ENCODE measurements at places on chromosomes 3 and 15.
A peak's percentile ranks its signal among the peaks of the same experiment; 100 is the strongest.

DNA sequence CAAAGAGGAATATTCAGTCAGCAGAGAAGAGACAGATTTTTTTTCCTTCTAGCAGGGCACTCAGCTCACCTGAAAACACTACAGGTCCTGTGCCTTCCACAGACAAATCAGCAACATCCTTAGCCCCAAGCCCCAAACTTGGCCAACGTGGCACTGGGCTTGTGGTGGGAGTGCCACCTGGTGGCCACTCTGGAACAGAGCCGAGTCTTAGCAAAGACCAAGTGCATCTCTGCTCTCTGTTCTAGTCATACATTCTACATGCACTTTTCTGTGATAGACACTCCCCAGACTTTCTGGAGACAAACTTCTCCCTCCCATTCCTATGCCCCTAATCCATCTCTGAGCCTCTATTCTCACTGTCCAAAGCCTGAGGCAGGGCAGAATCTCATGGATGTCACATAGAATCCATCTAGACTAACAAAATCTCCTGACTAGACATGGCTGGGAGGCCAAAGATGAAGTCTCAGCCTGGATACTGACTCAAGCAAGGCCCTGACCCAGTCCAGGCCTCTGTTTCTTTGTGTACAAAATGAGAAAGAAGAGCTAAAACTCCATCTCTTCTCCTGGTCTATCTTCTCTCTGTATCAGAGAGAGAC lies 5.1 kb upstream of the SEMA7A start:
- peak; percentile 73 for DNase-seq

DNA sequence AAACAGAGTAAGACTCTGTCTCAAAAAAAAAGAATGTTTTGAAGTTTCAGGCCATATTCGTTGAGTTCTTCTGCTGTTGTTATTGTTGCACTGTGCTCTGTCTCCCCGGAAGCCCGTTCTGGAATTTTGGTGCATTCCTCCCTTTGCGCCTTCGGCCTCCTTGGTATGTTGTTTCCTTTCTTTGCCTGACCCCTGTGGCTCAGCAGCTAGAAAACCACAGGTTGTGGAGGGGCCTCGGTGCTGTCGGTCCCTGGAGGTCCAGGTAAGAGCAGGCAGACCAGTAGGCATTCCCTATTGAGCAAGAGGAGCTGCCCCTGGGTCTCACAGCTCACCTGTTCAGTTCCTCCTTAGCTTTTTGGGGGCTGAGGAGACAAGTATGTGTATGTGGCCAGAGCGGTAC lies 51.0 kb upstream of the DLG1 start:
- DNase-seq = no peak

GRCh38 chr3:70916375-70917055 lies 604.1 kb upstream of the MDFIC2 start:
- no peak for DNase-seq

DNA sequence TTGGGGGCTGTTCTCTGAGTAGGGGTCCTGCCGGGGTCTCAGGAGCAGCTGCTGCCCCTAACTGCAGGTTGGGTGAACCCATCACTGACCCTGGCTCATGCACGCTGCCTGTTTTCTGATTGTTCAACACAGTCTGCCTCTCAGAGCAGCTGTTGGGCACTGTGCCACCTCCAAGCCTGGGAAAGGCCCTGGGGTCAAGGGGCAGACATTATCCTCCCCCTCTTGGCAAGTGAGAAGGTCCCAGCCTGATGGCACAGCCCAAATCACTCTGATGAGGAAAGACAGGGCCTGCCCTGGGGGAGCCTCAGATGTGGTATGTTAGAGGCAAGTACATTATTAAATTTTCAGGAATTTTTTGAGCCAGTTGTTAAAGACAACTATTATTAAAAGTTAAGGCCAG lies 14.1 kb upstream of the GNAT1 start:
- DNase-seq = no peak

GRCh38 chr3:114827495-114827894 lies 319.6 kb downstream of the ZBTB20 start:
- DNase-seq = peak; percentile 18

GRCh38 chr3:177055605-177056571 lies 141.4 kb downstream of the TBL1XR1 start:
- DNase-seq = no peak

- no peak for DNase-seq
These were observed 275.2 kb upstream of the MEIS2 start for GRCh38 chr15:37375519-37375918.

DNA sequence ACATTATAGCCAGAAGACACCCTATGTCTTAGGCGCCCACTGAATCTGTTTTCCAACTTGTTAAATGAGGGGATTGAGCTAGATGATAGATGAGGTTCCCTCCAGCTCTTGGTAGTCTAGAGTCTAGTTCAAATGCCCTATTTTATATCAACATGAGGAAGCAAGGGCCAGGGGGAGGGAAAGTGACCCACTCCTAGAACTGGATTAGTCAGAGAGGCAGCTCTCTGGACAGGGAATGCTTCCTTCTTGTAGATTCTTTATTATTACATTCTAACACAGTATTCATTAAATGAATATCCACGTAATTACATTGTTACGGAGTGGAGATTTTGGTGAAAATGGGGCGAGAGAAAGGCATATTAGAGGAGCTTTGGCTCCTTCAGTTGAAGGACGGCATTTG lies 89.5 kb downstream of the RAD18 start:
- no peak for DNase-seq

DNA sequence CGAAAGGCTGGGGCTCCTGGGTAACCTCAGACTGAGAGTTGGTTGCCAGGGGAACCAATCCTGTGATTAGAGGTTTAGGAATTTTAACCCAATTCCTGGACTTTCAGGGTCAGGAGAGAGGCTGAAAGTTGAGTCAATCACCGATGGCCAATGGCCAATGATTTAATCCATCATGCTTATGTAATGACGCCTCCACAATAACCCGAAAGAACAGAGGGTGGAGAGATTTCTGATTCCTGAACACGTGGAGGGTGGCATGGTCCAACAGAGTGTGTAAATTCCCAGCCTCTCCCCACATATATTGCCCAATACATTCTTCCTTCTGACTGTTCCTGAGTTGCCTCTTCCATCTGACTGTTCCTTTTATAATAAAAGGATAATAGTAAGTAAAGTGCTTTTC lies 137.2 kb upstream of the CBLB start:
- DNase-seq = peak; percentile 97

- DNase-seq = peak; percentile 88
These were observed 1.6 kb upstream of the BNC1 start for GRCh38 chr15:83285979-83286553.

DNA sequence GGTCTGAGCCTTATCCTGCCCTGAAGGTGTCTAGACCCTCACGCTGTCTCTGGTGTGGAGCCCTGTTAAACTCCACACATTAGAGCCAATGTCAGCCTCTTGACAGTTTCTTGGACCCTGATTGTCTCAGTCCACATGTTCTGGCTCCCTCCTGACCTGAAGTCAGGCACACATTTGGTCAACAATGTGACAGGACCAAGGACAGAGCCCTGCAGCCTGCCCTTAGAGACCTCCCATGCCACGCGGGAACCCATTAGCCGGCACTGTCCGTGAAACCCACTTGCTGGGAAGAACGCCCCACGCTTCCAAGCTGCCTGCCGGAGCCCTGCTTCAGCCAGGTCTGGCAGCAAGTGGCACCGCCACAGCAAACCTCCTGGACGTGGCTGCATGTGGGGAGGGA lies 162.7 kb upstream of the LINGO1 start:
- no peak for DNase-seq

- DNase-seq = peak; percentile 16
These were observed 13.4 kb downstream of the WDR48 start for GRCh38 chr3:39065197-39065596.

DNA sequence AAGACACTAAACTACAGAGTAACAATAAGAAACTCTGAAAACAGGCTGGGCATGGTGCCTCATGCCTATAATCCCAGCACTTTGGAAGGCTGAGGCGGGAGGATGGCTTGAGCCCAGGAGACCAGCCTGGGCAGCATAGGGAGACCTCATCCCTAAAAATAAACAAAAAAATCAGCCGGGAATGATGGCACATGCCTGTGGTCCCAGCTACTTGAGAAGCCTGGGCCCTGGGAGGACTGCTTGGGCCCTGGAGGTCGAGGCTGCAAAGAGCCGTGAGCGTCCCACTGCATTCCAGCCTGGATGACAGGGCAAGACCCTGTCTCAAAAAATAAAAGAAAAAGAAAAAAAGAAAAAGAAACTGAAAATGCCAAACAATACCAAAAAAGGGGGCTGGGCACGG lies 55.4 kb downstream of the TMCC1 start:
- no peak for DNase-seq

- DNase-seq = no peak
These were observed 11.5 kb downstream of the ALS2CL start for GRCh38 chr3:46681856-46682540.

DNA sequence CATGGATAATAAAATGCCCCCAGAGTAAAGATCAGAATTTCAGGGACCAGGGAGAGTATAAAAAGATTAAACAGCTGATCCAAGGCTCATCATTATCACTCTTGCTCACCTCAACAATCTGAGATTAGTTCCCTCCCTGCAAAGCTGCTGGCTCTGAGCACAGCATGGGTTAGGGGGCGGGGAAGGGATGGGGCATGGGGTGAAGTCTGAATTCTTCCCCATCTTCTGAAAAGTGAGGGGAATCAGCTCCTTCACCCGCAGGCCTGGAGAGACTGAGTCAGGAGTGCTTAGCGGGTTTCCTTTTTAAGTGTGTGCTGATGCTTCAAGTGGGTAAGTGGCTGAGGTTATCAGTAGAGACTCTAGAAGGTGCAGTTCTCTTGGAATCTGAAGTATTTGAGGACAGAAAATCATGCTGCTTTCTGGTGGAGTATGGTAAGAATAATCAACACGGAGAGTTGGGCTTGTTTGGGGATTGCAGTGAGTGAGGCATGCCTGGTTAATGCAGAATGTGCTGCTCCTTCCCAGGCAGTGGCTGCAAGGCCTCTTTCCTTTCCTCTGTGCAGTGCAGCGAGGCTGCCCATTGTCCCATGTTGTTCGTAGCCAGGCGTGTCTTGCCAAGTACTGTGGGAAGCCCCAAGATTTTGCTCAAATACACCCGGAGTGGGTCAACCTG lies 59.2 kb upstream of the TRAK1 start:
- DNase-seq = no peak

DNA sequence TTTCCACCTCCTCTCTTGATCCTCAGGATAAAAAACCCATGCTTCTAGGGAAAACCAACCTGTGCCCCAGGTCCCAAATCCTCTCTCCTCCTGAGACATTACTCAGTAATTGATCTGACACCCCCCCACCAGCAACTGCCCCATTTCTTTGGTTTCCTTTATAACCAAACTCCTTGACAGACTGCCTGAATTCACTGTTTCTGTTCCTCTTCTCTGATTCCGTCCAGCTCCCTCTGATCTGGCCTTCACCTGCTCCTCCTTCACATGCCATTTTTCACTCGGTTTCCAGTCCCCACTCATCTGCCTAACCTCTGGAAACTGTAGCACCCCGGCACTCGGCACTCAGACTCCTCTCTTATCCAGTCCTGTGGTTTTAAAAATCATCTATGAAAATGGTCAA lies 2.1 kb downstream of the CCDC51 start:
- no peak for DNase-seq

DNA sequence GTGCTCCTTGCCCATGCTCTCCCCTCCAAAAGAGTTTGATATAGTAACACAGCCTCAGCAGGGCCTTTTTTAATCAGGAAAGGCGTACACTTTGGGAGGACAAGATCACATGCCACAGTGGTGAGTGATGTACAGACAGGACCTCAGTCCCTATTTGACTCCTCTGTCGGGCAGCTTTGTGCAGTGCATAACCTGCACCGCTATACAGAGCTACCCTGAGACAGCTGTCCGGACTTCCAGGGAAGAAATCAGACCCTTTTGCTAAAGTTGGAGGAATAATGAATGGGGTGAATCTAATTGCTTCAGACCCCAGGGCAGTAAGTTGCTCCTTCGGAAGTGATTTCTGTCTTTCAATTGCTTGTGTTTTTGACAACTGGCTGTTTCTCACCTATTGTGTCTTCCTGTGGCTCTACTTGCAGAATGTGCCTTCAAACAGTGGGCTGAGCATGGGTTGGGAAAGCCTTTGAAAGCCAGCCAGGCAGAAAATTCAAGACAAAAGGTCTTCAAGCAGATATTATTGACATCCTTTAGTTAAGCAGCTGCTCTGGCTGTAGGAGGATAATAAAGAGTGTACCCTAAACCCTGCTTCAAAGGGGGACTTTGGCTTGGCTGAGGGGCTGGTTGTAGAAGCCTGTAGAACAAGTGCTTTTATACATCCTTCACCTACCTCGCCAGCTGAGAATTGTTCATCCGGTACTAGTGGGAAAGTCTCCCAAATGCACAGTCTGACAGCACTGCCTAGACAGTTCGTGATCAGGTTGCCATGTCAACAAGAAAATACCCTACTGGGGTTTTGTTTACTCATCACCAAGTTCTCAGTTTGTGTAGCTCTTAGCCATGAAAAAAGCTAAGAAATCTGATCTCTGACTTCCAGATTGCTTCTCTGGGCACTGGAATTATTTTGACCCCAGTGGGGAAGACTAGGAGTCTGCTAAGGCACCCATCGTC lies 35.1 kb downstream of the SNTN start:
- DNase-seq = no peak
